Thymus (tissue), 14 donors: ENCODE measurements at places on chromosomes 16 and 17. TPM values are rescaled to one million over a fixed set of nuclear protein-coding genes. Genes with fewer than 3 reads are reported as not detected.
A peak's percentile ranks its signal among the peaks of the same experiment; 100 is the strongest.

NUBP1 gene
- total RNA-seq = 28.0 TPM

DNA sequence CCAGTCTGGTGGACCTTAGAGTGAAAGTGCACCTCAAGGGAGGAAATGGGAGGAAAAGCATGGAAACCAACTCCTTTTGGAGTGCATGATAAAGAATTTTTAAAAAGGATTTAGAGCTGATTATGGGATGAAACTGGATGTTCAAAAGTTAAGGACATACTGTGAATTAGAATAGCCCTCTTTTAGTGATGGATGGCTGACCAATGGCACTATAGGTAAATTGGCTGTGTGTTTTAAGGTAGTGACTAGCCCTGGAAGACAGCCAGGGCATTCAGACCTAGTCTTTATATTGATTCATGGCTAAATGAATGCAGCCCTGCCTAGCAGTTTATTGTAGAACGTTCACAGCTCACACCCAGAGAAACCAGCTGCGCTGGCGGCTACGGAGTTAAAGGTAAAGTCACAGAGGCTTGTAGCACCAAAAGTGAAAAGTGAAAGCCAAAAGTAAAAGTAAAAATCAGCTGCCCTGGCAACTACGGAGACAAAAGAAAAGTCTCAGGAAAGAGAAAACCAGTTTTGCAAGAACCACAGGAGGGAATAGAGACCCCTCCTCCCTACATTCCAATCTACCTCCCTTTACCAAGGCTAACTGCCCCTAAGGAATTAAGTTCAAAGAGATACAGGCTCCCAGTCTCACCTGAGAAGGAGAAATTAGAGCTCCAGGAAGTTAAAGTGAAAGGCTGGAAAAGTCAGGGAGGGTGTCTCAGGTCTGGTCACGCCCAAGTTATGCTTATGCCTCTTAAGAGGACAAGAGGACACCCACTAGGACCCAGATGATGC, 21.8 kb downstream of the ACSM1 start:
- no peaks in the 10 kb centered on the region for H3K36me3 ChIP-seq
- DNase-seq = peak; percentile 16
- peaks cover 5% of the 10 kb centered on the region for H3K4me1 ChIP-seq
- peak overlapping the region; percentile 33 for H3K4me3 ChIP-seq
- H3K27me3 ChIP-seq = no peaks in the 10 kb centered on the region

GRCh38 chr16:56956076-56956475, 5.7 kb upstream of the CETP start:
- H3K4me1 ChIP-seq = no peaks in the 10 kb centered on the region
- no peaks in the 10 kb centered on the region for H3K36me3 ChIP-seq

PDP2 gene
- 2.5 TPM for total RNA-seq

GRCh38 chr17:5237541-5238016, 2.9 kb upstream of the SCIMP start:
- H3K27ac ChIP-seq = no peak overlapping the region
- no peak overlapping the region for H3K4me3 ChIP-seq
- no peaks in the 10 kb centered on the region for H3K36me3 ChIP-seq
- DNase-seq = no peak
- no peaks in the 10 kb centered on the region for H3K27me3 ChIP-seq
- peaks cover 23% of the 10 kb centered on the region for H3K4me1 ChIP-seq

- no peak overlapping the region for H3K4me3 ChIP-seq
- no peaks in the 10 kb centered on the region for H3K27me3 ChIP-seq
- H3K36me3 ChIP-seq = no peaks in the 10 kb centered on the region
- DNase-seq = no peak
- no peak overlapping the region for H3K27ac ChIP-seq
Observed at GRCh38 chr17:68169840-68170239, 78.0 kb upstream of the AMZ2 start.

GRCh38 chr17:18377437-18378204, at the start of gene EVPLL:
Gene EVPLL (plus strand): TSS chr17:18377778. CDS start chr17:18380938, 3,160 bp downstream.
- no peak within 1 kb of the TSS for H3K27ac ChIP-seq
- H3K4me3 ChIP-seq = no peak within 1 kb of the TSS
- peak; percentile 29 for DNase-seq
- H3K27me3 ChIP-seq = peaks cover 13% of the 10 kb centered on the region

GRAP gene
- total RNA-seq = 41.9 TPM

ASB16 gene
- total RNA-seq = not detected

AKTIP gene
- total RNA-seq = 14.6 TPM

GRCh38 chr17:19868079-19868395, 301 bp upstream of the ULK2 start:
- DNase-seq = no peak
- peak overlapping the region; percentile 10 for H3K4me3 ChIP-seq
- H3K27me3 ChIP-seq = peaks cover 24% of the 10 kb centered on the region

DNA sequence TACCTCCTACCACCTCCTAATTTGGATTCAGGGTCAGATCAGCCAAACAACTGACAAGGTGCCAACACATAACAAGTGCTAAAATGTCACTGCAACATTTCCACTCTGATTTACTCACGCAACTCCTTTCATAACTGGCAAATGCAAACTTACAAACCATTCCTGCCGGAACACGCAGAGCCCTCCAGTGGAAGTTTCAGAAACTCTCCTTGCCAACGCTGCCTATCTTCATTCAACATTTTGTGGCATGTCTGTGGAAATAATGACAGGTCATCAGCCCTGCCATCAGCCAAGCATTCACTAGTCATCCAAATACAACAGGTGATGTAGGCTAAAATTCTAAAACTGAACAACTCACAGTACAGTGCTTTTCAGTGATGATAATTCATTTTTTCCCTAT, 37.7 kb upstream of the OR3A1 start:
- no peak overlapping the region for H3K4me3 ChIP-seq
- DNase-seq = no peak
- H3K36me3 ChIP-seq = no peaks in the 10 kb centered on the region
- H3K27me3 ChIP-seq = no peaks in the 10 kb centered on the region
- no peak overlapping the region for H3K27ac ChIP-seq
- H3K4me1 ChIP-seq = no peaks in the 10 kb centered on the region

DNA sequence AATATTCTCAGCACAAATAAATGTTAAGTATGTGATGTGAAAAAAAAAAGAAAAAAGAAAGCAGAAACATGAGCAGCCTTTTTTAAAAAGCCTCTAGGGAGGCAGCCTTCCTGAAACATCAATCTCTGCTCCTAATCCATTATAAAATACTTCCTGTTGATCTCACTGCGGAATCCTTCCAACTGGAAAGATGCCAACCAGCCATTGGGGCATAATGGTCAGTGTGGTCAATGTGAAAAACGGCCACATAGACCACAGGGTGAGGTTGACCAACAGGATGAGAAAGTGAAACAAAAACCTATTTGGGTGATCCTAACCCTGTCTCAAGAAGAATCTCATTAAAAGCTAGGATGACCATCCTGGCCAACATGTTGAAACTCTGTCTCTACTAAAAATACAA, 26.1 kb upstream of the ABCA8 start:
- H3K27ac ChIP-seq = no peak overlapping the region
- H3K4me3 ChIP-seq = no peak overlapping the region
- no peaks in the 10 kb centered on the region for H3K36me3 ChIP-seq
- no peaks in the 10 kb centered on the region for H3K27me3 ChIP-seq
- no peaks in the 10 kb centered on the region for H3K4me1 ChIP-seq
- no peak for DNase-seq

TGFB1I1 gene
- total RNA-seq = 1.5 TPM

- DNase-seq = no peak
- H3K4me3 ChIP-seq = no peak overlapping the region
- H3K4me1 ChIP-seq = no peaks in the 10 kb centered on the region
- H3K27me3 ChIP-seq = no peaks in the 10 kb centered on the region
Observed at GRCh38 chr17:9549215-9549614, 26.4 kb downstream of the STX8 start.

- no peak overlapping the region for H3K27ac ChIP-seq
- H3K36me3 ChIP-seq = no peaks in the 10 kb centered on the region
- DNase-seq = no peak
- no peak overlapping the region for H3K4me3 ChIP-seq
Observed at GRCh38 chr16:66502020-66502913, 47.7 kb downstream of the TK2 start.

- no peaks in the 10 kb centered on the region for H3K27me3 ChIP-seq
- no peak for DNase-seq
- peaks cover 53% of the 10 kb centered on the region for H3K36me3 ChIP-seq
- no peak overlapping the region for H3K27ac ChIP-seq
- H3K4me3 ChIP-seq = no peak overlapping the region
Observed at GRCh38 chr16:4689864-4690704, 3.3 kb upstream of the NUDT16L1 start.

SP2 gene
- total RNA-seq = 1.3 TPM

DNA sequence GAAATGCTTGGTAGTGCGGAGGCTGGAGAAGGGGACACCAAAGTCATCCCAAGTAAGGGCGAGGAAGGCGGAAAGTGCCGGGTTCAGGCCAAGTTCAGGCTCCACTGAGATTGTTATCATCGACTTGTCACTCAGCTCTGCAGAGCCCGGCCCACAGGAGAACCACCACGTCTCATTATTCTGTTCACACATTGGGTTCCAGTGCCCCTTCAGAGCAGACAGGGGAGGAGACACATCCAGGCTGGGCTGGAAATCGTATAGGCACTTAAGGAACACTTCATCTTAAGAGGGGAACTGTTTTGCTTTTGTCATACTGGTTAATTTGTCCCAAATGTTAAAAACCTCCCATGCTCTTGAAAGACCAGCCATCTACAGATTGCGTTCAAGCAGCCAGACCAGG, 118.3 kb upstream of the ADAMTS18 start:
- DNase-seq = no peak
- no peak overlapping the region for H3K4me3 ChIP-seq
- no peaks in the 10 kb centered on the region for H3K36me3 ChIP-seq
- no peak overlapping the region for H3K27ac ChIP-seq
- no peaks in the 10 kb centered on the region for H3K27me3 ChIP-seq
- no peaks in the 10 kb centered on the region for H3K4me1 ChIP-seq

KRTAP2-1 gene
- total RNA-seq = not detected

DNA sequence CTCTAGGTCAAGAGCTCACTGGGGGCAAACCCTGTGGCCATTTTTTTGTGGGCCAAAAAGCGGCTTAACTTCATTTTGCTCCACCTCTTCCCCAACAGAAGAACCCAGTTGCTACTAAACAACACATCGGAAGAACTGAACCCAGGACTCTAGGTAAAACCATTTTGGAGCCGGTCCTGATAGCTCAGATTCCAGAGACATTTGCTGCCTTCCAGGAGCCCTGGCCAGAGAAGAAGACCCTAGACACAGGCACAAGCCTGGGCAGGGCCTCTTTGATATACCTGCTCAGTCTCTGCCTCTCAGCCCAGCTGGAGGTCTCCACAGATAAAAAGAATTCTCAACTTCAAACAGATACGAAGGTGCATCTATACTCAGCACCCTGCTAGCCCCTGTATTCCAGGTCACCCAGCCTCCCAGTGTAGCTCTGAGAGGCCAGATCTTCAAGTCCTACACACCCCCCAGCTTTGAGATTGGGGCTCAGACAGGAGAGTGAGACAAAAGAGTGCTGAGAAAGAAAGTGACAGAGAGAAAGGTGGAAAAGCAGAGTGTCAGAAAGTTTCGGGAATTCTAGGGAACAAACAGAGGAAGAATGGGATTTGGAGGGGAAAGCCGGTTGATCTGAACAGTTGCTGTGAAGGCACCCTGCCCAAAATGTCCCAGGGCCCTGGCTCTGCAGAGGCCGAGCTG, 6.6 kb upstream of the HOXB9 start:
- DNase-seq = no peak
- no peak overlapping the region for H3K27ac ChIP-seq
- H3K36me3 ChIP-seq = no peaks in the 10 kb centered on the region
- H3K4me1 ChIP-seq = peaks cover 8% of the 10 kb centered on the region

GRCh38 chr16:17459903-17460521, 10.7 kb downstream of the XYLT1 start:
- H3K4me3 ChIP-seq = no peak overlapping the region
- peaks cover 33% of the 10 kb centered on the region for H3K4me1 ChIP-seq
- no peak overlapping the region for H3K27ac ChIP-seq
- no peaks in the 10 kb centered on the region for H3K36me3 ChIP-seq

- DNase-seq = no peak
- H3K4me1 ChIP-seq = no peaks in the 10 kb centered on the region
- H3K4me3 ChIP-seq = no peak overlapping the region
Observed at GRCh38 chr16:49713770-49714169, 142.1 kb downstream of the ZNF423 start.

HAPSTR1 gene
- total RNA-seq = 33.7 TPM

DNA sequence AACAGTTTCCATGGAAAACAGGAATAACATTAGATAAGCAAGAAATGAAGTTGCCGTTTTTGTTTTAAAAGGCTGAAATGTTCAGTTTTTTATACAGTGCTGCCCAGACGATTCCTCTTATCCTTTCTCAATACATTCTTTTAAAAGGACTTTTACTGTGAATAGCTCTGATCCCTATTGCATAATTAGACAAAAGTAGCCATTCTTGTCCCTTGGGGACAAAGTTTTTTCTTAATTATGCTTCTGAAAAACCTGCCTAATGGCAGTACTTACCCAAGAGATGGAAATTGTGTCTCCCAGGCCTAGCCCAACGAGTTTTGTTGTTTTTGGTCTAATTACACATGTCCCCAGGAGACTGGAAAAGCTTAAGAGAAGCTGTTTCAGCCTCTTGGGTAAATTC, 27.6 kb downstream of the NXPH3 start:
- H3K27ac ChIP-seq = no peak overlapping the region
- no peak for DNase-seq
- H3K4me3 ChIP-seq = no peak overlapping the region
- no peaks in the 10 kb centered on the region for H3K4me1 ChIP-seq
- no peaks in the 10 kb centered on the region for H3K27me3 ChIP-seq

- no peak for DNase-seq
- no peak overlapping the region for H3K27ac ChIP-seq
- no peaks in the 10 kb centered on the region for H3K36me3 ChIP-seq
- peaks cover 29% of the 10 kb centered on the region for H3K4me1 ChIP-seq
Observed at GRCh38 chr17:50565402-50566350, 5.2 kb downstream of the CACNA1G start.

ABCA6 gene
- total RNA-seq = 5.5 TPM

STH gene
- total RNA-seq = not detected

ADAD2 gene
- 0.38 TPM for total RNA-seq

CRHR1 gene
- total RNA-seq = 0.05 TPM

DNA sequence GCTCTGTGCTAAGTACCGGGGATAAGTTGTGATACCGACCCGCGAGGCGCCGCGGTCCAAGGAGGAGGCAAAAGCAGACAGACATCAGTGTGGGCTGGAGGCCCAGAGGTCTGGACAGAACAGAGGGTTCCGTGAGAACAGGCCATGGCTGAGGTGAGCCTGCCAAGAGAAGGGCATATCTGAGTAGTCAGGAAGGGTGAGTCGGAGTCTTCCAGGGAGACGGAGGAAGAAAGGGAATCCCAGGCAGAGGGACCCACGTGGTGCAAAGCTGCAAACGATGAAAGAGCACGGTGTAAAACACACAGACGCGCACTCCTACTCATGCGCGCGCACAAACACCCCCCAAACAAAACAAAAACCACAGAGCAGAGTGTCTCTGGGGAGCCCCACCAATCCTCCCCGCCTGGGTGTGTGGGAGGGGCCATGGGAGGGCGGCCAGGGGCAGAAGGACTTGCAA, 18.1 kb downstream of the RHBDL3 start:
- peaks cover 7% of the 10 kb centered on the region for H3K4me1 ChIP-seq
- no peak overlapping the region for H3K4me3 ChIP-seq
- no peak overlapping the region for H3K27ac ChIP-seq
- no peaks in the 10 kb centered on the region for H3K27me3 ChIP-seq
- no peak for DNase-seq

- H3K27me3 ChIP-seq = no peaks in the 10 kb centered on the region
- no peaks in the 10 kb centered on the region for H3K36me3 ChIP-seq
- H3K27ac ChIP-seq = no peak overlapping the region
- H3K4me1 ChIP-seq = no peaks in the 10 kb centered on the region
Observed at GRCh38 chr16:56872863-56873391, 7.9 kb downstream of the SLC12A3 start.
